ENCODE measurements at places on chromosomes 11 and 22.

DNA sequence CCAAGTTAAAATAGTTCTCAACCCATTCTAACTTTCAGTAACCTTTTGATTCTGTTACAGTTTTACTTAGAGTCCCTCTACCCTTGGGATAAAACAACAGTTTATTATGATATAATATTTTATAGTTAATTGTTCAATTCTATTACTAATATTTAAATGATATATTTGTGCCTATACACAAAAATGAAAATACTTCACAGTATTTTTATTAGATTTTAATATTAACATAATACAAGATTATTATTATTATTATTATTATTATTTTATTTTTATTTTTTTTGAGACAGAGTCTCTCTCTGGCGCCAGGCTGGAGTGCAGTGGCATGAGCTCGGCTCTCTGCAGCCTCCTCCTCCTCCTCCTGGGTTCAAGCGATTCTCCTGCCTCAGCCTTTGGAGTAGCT, 416.7 kb downstream of the NTM start:
- DNase-seq = no peak

DNA sequence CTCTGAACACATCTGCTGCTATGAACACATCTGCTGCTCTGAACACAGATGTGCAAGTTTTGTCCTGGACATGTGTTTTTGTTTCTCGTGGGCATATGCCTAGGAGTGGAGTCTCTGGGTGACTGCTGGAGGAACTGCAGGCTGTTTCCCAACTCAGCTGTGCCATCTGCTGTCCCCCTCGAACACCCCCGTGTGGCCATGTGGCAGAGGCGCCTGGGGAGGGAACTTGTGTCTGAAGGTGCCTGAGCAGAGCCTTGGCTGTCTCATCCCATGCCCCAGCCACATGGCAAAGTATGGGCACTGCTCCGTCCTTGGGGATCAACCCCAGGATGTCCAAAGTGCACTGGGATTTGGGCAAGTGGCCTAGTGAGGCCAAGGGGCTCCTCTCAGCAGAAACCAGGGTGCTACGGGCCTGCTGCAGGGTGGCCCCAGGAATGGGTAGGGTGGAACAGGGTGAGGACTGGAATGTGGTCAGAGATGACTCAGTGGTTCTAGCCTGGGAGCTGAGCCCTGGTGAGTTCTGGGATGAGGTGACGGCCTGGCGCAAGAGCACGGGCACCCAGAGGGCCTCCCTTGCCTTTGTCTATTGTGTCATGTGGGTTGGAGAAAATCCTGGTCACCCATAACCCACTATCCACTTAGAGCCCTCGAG, 14.7 kb downstream of the GATD1 start:
- no peak for DNase-seq

GRCh38 chr11:34749666-34750659, 129.1 kb downstream of the EHF start:
- DNase-seq = no peak

DNA sequence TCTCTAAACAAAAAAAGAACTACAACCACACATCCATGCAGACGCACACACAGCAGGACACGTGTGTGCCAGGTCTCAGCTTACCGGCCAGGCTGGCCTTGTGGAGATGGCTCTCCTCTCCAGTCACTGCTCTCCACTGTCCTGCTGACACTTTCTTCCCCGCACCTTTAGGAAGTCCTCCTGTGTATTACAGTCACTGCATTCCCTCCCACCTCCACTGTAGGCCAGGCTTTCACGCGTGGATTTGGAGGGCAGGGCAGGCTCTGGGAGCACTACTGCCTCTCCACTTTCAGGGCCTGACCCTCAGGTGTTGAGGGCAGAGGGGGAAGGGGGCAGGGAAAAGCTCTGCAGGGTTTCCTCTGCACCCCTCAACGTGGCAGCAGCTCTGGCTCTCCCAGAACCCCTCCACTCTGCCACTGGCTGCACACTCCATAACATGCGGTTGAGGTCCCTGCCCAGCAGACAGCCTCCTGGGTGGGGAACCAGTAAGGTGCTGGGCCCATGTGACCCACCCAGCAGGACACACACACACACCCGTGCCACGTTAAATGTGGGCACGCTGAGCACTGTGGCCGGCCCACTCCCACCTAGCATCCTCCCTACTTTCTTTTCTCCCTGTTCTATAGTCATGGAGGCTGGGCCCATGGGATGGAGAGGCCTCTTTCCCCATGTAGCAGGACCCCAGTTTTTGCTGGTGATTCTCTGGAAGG, 107.0 kb upstream of the PITPNB start:
- no peak for DNase-seq

DNA sequence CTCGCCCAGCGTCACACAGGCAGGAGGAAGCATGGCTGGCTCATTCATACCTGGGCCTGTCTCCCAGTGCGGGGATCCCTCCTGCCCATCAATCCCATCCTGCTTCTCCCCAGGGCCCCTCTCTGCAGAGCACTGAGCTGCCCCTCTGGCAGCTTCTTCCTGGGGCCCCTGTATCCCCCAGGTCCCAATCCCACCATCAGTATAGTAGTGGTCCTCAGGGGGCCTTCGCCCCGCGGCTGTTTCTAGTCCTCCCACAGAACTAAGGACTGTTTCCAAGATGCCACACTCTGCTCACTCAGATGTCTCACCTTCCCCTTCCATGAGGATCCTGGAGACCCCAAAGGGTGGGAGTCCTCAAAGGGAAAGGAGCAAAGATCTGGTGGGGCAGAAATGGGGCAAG, 97.6 kb downstream of the PDE2A start:
- no peak for DNase-seq

GRCh38 chr11:69874984-69875624, 55.9 kb upstream of the FGF3 start:
- no peak for DNase-seq

GRCh38 chr11:86874304-86875056, 74.1 kb downstream of the PRSS23 start:
- no peak for DNase-seq

GRCh38 chr22:44130076-44130711, 50.5 kb upstream of the PARVG start:
- DNase-seq = no peak

DNA sequence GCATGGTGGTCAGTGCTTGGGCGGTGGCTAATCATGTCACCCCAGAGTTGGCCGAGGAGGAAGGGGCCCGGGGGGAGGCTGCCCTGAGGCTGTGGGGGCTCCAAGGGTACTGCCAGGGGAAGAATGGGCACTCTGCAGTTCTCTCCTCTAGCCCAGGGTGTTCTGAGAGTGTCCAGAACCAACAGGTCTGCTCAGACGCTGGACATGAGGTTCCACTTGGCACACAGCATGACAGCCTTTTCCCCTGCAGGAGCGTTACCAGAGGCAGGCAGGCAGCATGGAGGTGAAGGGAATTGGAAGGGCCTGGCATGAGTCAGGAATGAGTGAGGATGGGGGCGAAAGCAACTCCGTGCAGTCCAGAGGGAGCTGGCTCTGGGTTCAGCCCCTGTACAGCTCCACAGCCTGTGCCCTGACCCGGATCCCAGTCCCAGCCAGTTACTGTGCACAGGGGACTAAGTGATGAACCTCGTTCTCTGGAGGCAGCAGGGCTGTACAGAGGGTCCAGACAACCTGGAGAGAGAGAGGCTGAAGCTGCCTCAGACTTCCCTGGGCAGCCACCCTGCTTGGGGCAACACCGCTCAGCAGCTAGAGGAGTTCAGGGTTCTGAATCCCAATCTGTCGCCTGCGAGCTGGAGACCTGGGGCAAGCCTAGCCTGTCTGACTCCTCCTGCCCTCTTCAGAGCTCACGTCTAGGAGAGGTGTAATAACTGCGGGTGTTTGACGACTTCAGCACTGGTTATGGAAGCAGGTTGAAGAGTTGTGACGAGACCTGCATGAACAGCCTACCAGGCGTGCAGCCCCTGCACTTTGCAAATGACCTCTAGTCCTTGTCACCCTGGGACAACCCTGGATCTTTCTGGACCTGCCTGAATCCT, 14.7 kb upstream of the TUB start:
- no peak for DNase-seq

- no peak for DNase-seq
These were observed 15.2 kb upstream of the FUT4 start for GRCh38 chr11:94528551-94528950.

- DNase-seq = no peak
These were observed 334.5 kb downstream of the CTTN start for GRCh38 chr11:70732881-70733196.

DNA sequence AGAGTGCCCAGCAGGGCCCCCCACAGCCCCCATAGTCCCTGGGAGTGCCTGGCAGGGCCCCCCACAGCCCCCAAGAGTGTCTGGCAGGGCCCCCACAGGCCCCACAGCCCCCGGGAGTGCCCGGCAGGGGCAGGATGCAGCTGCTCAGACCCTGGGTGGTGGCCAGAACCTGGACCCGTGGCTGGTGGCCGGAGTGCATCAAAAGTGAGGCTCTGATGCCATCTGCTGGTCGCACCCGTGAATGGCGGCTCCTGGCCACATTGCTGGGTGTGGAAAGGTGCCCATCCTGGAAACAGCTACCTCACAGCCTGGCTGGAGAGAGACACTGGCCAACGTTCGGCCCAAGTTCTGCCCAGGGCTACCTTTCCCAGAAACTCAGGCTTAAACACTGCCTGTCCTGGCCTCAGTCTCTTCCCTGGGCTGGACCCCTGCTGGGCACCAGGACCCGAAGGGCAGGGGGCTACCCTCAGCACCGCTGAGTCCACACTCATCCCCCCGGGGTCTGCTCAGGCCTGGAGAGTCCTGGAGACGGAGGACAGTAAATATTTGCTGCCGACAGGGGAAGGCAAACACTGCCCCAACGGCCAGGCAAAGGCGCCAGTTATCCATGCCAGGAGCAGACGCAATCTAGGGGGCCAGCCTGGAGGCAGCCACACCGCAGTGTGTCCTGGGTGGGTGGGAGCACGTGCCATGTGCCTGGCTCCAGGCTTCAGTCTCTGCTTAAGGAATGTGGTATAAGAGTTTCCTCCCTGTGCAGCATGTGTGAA, 4.4 kb downstream of the INS start:
- DNase-seq = peak; percentile 63

DNA sequence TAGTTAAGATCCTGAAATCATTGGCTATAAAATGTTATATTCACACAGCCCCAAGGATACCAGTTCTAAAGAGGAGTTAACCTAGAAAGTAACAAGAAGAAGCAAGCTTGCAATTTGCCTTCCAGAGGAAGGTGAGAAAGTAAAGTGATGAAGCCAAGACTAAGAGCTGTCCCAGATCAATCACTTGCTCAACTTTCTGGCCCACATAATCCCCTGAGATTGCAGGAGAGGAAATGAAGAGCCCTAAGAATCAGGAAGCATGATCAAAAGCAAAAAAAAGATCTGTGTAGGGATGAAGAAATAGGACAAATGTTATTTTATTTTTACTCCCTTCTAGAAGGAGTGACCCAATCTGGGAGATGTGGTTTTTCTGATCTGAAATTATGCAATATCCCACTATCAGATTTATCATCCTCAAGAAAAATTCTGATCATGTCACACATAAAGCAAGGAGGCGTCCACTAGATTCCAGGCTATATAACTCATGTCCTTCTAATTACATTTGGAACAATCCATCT, 180.3 kb upstream of the GUCY1A2 start:
- DNase-seq = no peak

DNA sequence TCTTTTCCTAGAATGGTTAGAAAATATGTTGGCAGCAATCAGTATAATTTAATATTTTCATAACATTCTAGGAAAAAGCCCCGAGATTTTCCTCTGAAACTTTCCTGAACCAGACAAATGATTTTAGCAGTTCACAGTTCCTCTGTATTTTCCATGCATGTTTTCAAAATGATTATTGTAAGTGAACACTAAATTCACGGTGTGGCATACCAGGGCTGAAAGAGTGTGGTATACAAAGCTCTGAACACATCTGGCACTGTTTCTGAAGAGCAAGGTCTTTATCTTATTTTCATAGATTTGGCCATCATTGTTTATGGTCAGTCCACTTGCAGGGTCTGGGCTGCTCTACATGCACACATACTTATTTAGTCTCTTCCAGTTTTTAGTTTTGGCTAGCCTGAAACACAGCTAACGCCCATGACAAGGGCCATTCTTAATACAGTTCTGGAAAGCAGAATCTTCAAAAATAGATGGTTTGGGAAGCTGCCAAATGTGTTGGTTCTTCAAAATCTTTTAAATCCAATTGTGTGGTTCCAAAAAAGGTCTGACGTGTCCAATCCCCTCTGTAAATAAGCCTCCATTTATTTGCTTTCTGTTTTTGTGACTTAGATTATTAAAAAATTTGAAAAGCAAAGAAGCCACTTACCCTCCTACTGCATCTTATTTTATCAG, 7.9 kb upstream of the GAB2 start:
- DNase-seq = no peak

GRCh38 chr22:20437613-20438426, at the start of gene SCARF2:
Gene SCARF2 (minus strand): TSS chr22:20437825. CDS start chr22:20437754, 71 bp downstream.
- no peak for DNase-seq

DNA sequence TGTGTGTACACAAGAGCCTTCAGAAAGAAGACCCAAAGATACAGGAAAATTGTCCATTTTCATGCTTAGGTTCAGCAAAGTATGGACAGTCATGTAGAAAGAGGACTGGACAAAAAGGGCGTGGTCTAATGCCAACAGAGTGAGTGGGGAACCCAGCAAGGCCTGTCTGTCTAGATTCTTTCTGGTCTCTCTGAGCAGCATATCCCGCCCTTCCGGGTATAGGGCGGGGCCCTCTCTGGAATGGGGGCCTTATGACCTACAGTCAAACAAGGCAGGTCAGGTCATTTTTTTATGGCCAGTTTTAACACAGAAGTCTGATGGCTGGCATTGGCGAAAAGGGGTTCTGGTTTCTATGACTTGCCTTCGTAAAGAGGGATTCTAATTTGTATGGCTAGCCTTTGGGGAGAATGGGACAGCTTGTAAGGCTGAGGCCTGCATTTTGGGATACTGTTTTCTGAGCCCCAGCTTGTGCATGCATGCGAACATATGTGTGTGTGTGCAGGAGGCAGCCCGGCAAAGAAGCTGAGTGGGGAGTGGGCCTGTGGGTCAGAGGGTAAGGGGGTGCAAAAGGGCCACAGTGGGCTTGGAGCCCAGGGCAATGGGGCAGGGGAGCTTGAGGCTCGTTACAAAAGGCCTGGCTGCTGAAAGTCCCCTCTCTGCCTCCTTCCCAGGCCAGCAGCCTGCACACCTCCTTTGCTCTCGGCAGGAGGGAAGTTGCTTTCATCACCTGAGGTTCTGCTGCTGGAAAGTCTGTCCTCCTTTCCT, 130.5 kb upstream of the B3GAT1 start:
- no peak for DNase-seq

- no peak for DNase-seq
These were observed 59.6 kb downstream of the ATXN10 start for GRCh38 chr22:45731041-45731797.

GRCh38 chr22:28171115-28171514, 252.1 kb upstream of the PITPNB start:
- no peak for DNase-seq

DNA sequence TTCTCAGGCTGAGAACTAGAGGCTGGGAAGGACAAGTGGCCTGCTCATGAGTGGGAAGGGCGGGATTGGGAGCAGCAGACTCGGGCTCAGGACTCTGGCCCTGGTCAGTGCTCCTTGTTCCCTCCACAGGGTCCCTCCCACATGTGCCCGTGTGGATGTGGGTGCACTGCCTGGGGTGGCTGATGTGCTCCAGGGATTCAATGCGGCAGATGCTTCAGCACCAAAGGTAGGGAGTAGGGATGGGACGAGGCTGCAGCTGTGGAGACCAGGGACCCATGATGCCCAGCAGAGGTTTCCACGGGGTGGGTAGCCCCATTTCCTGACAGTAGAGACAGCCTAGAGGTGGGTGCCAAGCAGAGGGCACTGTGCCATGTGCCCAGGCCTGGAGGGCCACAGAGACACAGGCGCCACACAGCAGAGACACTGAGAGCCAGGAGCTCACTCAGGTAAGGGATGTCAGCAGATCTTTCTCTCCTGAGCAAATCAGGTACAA, 89.5 kb downstream of the GGTLC2 start:
- DNase-seq = no peak
